ENCODE measurements at places on chromosomes 4 and X.

GRCh38 chrX:41014776-41015360 lies 70.4 kb upstream of the USP9X start:
- no peak for DNase-seq

DNA sequence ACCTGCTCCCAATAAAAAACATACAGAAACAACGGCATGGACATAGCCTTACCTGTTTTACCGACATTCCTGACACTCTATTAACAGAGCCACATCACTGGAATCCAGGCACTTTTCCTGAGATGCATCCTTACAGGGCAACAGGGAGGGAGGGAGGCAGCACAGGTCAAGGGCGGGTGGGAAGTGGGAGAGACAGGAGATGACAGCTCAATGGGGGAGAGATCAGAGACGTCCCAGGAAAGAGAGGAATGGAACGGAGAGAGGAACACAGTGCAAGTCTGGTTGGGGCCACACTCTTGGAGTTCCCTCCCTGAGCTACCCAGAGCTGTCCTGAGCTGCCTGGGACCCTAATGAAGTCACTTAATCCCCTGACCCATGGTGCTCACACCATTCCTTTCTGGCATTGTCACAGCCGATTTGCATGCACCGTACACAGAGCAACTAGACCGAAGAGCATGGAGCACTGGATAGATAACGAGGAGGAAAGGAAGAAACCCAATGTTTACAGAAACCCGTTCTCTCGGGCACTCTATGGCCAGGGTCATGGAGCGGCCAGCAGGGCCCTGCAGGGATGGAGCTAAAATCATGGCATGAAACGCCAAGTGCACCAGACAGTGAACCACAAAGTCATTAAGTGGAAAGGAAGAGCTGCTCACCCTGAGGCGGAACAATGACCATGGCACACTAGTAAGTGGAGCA lies 93.1 kb downstream of the NSUN7 start:
- DNase-seq = no peak

GRCh38 chrX:22664826-22665225 lies 334.9 kb upstream of the DDX53 start:
- DNase-seq = no peak

GRCh38 chr4:60134099-60134498 lies 1066.0 kb upstream of the ADGRL3 start:
- DNase-seq = no peak

- DNase-seq = no peak
Measured at GRCh38 chrX:1322393-1322792, 14.2 kb upstream of the IL3RA start.

DNA sequence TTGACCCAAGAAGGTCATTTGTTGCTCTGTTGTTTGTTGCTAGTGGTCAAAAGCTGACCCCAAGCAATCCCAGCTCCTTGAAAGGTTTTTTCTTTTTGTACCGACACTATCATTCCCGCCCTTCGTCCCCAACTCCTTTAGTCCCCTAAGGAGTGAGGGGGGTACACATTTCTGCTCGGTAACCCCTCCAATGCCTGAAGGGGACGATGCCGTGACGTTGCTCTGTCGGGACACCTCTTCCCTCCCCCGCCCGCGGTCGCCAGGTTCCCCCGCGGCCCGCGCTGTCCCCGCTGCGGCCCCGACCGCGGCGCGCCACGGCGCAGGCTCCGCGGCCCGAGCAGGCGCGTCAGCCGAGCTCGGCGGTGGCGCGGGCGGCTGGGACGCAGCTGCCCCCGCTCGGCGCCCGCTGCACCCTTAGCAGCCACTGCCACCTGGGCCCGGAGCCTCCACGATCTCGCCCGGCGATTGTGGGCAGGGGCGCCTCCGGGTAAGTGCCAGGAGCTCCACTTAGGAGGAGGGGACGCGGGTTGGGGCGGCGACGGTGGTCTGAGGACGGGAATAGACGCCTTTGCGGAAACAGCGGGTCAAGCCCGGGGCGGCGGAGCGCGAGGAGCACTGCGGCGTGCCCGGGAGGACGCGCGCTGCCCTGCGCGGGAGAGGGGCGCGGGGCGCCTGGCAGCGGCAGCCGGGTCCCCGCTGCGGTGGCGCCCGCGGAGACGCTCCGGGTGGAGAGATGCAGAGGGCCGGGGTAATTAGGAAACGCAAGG lies at the start of gene GLRB:
GLRB (plus strand) TSS at position 340 of the 767 bp plus-strand sequence. CDS start 1,875 bp downstream, outside the sequence.
- peak; percentile 44 for DNase-seq

- no peak for DNase-seq
Measured at GRCh38 chr4:109128589-109128988, 173.9 kb downstream of the COL25A1 start.

DNA sequence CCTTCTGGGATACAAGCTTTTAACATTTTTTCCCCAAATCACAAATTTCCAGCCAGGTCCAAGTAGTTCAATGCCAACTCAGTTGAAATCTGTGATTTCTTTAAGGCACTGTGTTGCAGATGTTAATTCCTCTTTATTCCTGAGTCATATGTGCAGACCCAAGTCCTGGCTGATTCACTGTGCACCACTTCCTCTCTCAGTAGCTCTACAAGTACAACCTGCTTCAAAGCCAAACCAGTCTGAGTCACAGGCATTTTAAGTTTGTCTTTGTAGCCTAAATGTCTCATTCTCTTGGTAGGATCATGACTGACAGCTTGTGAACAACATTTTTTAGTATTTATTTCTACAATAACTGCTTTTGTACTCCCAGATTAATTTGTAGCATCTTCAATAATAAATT lies 165.6 kb upstream of the S100G start:
- no peak for DNase-seq

DNA sequence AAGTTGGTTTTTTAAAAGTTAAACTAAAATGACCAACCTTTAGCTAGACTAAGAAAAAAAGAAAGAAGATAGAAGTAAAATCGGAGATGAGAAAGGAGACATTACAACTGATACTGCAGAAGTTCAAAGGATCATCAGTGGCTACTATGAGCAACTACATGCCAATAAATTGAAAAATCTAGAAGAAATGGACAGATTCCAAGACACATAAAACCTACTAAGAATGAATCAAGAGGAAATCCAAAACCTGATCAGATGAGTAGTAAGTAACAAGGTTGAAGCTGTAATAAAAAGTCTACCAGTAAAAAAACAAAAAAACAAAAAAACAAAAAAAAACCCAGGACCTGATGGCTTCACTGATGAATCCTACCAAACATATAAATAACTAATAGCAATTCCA lies 16.1 kb downstream of the IQCM start:
- DNase-seq = no peak

- no peak for DNase-seq
Measured at GRCh38 chr4:37960679-37961450, 667 bp downstream of the PTTG2 start.
